ENCODE measurements at places on chromosomes 1 and 21. TPM values are rescaled to one million over a fixed set of nuclear protein-coding genes. Genes with fewer than 3 reads are reported as not detected.

Gene TFF2
- not detected for total RNA-seq

Gene UTS2
- total RNA-seq: not detected

Gene C1orf167
- 0.92 TPM for total RNA-seq

Gene TAS1R1
- 0.44 TPM for total RNA-seq

Gene HSD11B1
- total RNA-seq: 52.4 TPM

Gene MACO1
- total RNA-seq: 17.0 TPM

Gene PHLDA3
- total RNA-seq: 41.2 TPM

Gene KCNN3
- total RNA-seq: 0.13 TPM

Gene OR2W3
- total RNA-seq: not detected

Gene SELL
- 0.79 TPM for total RNA-seq

Gene CRABP2
- total RNA-seq: 7.3 TPM

Gene PLA2G2F
- total RNA-seq: not detected

Gene SSR2
- 356 TPM for total RNA-seq

Gene KCNT2
- 4.2 TPM for total RNA-seq

Gene LPAR3
- total RNA-seq: 0.13 TPM

Gene PIGR
- total RNA-seq: not detected

Gene NPHP4
- 4.5 TPM for total RNA-seq

Gene PGBD5
- 0.06 TPM for total RNA-seq

Gene KCNE2
- total RNA-seq: not detected

Gene SLC44A3
- total RNA-seq: 1.7 TPM

Gene IFI44L
- total RNA-seq: 17.2 TPM

Gene FCAMR
- total RNA-seq: not detected

Gene KRTAP19-3
- total RNA-seq: not detected

Gene CFHR3
- not detected for total RNA-seq

Gene ZNF124
- total RNA-seq: 20.1 TPM

Gene PAX7
- 0.13 TPM for total RNA-seq

Gene LCE1B
- total RNA-seq: not detected
